GM13976 (cell line): ENCODE measurements at places on chromosomes 12 and 14.
A peak's percentile ranks its signal among the peaks of the same experiment; 100 is the strongest.

GRCh38 chr12:119710374-119710964, 42.5 kb downstream of the PRKAB1 start:
- no peak for DNase-seq

DNA sequence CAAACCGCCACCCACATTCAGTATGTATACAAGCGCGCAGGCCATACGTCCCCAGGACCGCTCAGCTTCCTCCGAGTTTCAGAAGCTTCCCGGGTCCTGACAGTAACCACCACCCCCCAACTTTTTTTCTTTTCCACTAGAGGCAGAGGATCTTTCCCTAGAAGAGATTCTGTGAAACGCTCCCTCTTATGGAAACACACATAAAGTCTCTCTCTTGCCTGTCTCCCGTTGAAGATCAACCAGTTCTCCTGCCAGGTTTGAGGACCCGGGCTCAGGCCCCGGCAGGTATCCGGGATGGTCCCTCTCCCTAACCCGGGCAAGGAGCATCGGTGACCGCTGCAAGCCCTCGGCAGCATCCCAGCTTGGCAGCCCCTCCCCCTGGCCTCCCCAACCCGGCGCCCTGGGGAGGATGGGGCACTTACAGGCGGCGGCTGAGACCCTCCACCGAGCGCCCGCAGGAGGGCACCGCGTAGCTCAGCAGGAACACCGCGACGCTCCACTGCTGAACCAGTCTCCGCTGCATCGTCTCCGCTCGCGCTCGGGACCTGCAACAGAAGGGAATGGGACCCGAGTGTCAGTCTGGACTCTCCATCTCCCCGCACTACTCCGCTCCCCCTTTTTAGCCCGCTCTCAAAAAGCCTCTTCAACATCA, 3.4 kb downstream of the PTHLH start:
- peak; percentile 29 for DNase-seq

GRCh38 chr12:67426067-67426466, 156.9 kb downstream of the CAND1 start:
- no peak for DNase-seq

DNA sequence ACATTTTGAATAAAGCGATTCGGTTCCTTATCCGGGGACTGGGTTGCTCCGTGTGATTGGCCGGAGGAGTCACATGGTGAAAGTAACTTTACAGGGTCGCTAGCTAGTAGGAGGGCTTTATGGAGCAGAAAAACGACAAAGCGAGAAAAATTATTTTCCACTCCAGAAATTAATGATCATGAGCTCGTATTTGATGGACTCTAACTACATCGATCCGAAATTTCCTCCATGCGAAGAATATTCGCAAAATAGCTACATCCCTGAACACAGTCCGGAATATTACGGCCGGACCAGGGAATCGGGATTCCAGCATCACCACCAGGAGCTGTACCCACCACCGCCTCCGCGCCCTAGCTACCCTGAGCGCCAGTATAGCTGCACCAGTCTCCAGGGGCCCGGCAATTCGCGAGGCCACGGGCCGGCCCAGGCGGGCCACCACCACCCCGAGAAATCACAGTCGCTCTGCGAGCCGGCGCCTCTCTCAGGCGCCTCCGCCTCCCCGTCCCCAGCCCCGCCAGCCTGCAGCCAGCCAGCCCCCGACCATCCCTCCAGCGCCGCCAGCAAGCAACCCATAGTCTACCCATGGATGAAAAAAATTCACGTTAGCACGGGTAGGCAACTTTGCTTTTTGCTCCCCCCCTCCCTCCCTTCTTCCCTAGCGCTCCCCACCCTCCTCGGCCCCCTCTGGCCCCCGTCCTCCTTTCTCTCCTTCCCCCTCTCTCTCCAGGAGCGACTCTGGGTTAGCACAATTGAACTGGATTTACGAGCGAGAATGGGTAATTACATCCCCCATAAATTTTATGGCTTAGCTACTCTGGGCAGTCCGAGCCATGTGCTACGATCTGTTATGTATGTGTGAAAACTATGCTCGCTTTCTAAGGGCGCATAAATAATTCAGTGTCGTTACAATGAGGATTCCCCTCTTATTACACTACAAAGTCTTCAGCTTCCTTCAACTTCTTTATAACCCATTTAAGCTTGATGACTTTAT, at the start of gene HOXC4:
HOXC4 (plus strand) TSS at position 85 of the 991 bp plus-strand sequence; CDS start at position 173, 88 bp downstream.
- peak; percentile 81 for DNase-seq

DNA sequence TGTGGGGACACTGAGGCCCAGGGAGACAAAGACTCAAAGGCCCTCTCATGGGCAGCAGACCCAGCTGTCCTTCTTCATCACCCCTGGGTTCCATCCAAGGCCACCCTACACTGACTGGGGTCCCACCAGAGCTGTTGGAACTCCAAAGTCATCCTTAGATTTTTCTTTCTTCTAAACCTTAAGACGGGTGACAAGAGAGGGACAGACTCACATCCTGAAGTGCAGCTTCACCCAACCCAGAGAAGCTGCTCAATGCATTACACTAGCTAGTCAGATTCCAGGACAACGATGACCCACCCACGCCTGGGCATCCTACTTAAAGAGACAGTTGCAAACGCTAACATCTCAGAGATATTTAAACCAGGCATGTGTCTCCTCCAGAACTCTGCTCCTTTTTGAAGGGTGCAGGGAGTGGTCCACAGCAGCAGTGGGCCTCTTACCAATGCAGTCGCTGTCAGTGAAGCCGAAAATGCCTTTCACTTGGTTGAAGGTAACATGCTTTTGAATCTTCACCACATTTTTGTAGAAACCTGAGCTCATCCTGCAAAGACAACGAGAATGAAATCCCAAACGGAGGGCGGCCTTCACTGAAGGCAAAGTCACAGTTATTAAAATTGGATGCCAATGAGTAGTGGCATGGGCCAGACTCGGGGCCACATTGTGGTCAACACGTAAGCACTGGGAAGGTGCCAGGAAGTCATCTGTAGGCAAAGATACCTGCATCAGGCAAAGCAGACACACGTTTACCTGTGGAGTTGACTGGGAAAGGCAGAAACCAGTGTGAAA, 23.4 kb downstream of the SLC25A47 start:
- DNase-seq = no peak

GRCh38 chr14:54169254-54169924, 212.8 kb upstream of the BMP4 start:
- DNase-seq = no peak

DNA sequence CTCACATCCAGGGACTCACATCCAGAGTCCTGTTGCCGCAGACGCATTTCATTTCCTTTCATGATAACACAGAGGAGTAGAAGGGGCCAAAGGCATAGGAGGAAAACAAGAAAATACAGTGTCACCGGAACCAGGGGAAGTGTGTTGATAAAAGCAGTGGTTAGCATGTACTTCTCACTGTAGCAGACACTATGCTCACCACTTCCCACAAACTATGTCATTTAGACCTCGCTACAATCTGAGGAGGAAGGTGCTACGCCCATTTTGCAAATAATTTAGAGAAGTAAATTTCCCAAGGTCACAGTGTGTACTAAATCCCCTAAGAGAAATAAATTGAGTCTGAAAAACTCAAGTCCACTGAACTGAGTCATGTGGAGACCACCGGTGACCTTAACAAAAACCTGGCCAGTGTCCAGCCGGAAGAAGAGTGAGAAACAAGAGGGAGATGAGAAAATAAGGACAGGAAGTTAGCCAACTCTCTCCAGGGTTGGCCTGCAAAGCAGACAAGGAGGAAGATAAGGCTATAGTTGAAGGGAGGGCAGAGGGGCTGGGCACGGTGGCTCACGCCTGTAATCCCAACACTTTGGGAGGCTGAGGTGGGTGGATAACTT, 25.8 kb upstream of the TMCC3 start:
- DNase-seq = peak; percentile 73

DNA sequence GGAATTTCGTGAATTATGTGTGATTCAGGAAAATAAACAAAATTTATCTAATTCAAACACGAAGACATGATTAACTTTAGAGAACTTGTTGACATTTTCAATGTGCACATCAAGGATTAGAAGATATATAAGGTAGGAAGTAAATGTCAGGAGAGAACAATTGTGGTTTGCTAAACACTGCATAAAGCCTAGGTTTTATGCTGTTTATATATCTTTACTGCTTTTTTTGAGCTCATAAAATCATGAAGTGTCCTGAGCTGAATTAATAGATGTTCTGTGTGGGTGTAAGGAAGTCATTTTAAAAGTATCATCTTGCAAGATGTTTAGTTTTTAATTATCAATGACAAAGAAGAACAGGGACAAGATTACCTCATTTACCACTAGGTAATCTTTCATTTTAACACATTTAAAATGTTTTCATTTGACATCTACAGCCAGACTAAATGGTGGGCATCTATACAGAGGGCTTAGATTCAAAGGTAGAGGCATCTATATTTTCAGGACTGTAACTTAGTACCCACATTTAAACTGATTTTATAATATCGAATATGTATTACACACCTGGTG, 382.8 kb downstream of the ADAMTS20 start:
- DNase-seq = no peak

- peak; percentile 60 for DNase-seq
Measured at GRCh38 chr14:69615496-69616407, 4.4 kb downstream of the SUSD6 start.

GRCh38 chr12:74889563-74890236, 319.9 kb downstream of the KCNC2 start:
- no peak for DNase-seq

- DNase-seq = no peak
Measured at GRCh38 chr12:30969006-30969405, 42.5 kb downstream of the TSPAN11 start.

DNA sequence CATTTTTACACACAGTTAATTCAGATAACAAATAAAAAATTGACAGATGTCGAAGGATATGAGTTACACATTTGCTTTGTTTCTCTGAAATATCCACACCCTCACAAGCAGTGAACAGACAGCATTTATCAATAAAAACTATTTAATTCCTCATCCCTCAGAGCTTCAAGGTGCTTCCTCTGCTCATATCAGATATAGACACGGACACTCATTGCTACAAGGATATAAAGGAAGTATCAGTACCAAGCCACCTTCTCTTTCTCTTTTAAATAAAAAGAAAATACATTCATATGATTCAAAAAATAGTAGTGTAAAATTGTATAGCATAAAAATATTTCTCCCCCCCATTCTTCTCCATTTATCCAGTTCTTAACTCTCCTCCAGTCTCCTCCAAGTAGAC, 21.9 kb upstream of the MAGOHB start:
- DNase-seq = no peak

- no peak for DNase-seq
Measured at GRCh38 chr12:2335513-2335912, 282.7 kb downstream of the CACNA1C start.

DNA sequence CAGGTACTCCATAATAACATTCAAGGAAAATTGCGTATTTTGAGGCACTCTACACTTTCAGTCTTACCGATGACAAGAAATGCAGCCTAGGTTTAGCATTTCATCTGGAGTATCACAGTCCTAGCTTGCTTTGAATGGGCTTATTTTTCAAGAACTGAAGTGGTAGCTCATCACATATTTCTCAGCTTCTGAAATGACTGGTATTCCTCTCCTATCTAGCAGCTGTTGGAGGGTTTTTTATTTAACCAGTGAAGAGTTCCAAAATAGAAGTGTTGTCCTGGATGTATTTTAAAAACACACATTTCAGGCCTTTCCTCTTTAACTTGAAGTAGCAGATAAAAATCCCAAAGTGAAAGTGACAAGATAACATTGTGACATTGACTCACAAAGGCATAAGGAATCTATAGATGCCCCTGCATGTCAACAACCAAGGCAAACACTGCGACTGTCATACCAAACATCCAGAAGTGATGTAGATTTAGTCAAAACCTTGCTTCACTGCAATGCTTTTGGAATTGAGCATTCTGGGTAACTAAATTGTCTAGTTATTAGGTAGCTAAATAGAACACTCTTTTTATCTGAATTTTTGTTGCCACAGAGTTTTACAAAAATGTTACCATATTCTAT, 182.2 kb upstream of the FBXO33 start:
- no peak for DNase-seq

DNA sequence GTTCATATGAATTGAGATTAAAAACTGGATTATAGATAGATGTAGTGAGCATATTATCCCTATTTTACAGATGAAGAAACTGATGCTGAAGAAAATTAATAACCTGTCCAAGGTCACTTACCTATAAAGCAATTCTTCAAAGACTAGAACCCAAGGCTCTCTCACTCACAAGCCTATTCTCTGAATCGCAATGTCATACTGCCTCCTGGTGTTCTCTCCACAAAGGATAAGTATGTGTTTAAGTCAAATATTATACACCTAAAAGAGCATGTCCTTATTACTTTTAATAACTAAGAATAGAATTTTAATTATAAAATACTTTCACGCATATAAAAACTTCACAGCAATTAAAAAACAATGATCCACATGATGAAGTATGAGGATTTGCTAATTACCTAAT, 721.3 kb upstream of the USP15 start:
- no peak for DNase-seq

DNA sequence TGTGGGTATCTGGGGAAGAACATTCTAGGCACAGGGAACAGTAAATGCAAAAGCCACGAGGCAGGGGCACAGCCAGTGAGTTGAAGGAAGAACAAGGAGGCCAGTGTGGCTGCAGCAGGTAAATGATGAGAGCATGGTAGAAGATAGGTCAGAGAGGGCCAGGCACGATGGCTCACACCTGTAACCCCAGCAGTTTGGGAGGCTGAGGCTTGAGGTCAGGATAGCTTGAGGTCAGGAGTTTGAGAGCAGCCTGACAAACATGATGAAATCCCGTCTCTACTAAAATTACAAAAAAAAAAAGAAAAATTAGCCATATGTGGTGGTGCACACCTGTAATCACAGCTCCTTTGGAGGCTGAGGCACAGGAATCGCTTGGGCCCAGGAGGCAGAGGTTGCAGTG, 86.7 kb upstream of the ESRRB start:
- DNase-seq = no peak

DNA sequence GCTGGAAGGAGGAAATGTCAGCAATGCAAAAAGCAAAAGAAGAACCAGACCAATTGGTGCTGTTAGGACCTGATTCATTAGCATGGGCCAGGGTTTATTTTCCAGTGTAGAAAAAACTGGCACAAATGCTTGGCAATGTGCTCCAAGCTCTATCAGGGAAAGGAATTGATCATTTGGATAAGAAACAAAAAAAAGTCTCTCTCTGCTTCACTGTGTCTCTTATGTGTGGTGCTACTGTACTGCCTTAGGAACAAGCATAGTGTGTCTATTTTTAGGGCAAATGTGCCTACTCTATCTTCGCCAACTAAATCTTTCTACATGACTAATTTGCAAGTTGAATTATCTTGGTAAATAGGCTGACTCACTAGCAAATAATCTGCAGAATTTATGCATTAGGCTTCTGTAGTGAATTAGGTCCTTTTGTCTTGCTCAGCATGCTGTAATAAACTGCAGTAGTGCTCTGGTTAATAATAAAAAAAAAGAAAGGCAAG, 236.7 kb downstream of the MDGA2 start:
- DNase-seq = no peak

GRCh38 chr12:121009741-121010140, 6.5 kb downstream of the C12orf43 start:
- DNase-seq = no peak

GRCh38 chr12:46266869-46267574, 1.8 kb downstream of the SLC38A1 start:
- DNase-seq = peak; percentile 51
